MCF 10A (cell line): ENCODE measurements at places on chromosomes 7 and 10. TPM values are rescaled to one million over a fixed set of nuclear protein-coding genes. Genes with fewer than 3 reads are reported as not detected.

The PRKAG2 gene
- 62.5 and 73.9 TPM in 2 replicates for total RNA-seq

The CAV2 gene
- 155 and 171 TPM in 2 replicates for total RNA-seq

The VIPR2 gene
- not detected in 2 replicates for total RNA-seq

The WNT8B gene
- not detected in 2 replicates for total RNA-seq

The PPP1R9A gene
- 6.3 and 8.2 TPM in 2 replicates for total RNA-seq

The HGF gene
- not detected in 2 replicates for total RNA-seq

The AMPH gene
- total RNA-seq, result 0.63 and 0.81 TPM in 2 replicates

The PIK3AP1 gene
- total RNA-seq, result not detected in 2 replicates

The POLR1F gene
- total RNA-seq, result 21.4 and 22.8 TPM in 2 replicates

The LIPM gene
- total RNA-seq, result not detected in 2 replicates

The CLCN1 gene
- total RNA-seq, result not detected in 2 replicates
